ENCODE measurements at places on chromosomes 2 and 18. TPM values are rescaled to one million over a fixed set of nuclear protein-coding genes. Genes with fewer than 3 reads are reported as not detected.

KLHL41 gene
- not detected for total RNA-seq

DYNAP gene
- total RNA-seq, result not detected

DNAH6 gene
- total RNA-seq, result 0.48 TPM

CFAP210 gene
- 0.12 TPM for total RNA-seq

HOXD12 gene
- total RNA-seq, result not detected

ONECUT2 gene
- total RNA-seq, result 0.39 TPM

DNA sequence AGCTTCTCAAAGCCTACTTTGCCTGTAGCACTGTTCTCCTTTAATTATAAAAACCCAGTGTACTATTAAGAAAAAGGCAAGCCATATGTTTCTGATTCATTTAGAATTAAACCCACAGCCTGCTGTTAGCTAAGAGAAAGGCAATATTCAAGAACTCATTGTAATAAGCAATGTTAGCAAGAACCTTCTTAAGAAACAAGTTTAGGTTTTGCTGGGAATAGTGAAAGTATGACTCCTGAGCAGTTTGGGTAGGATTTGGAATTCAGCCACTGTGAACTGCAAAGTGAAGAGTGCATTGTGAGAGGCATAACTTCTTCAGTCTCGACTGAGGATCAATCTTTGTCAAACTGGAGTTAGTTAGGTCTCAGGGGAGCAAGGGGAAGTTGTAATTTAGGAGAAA is 206.5 kb upstream of the NT5C1B start:
- DNase-seq, result no peak

DNA sequence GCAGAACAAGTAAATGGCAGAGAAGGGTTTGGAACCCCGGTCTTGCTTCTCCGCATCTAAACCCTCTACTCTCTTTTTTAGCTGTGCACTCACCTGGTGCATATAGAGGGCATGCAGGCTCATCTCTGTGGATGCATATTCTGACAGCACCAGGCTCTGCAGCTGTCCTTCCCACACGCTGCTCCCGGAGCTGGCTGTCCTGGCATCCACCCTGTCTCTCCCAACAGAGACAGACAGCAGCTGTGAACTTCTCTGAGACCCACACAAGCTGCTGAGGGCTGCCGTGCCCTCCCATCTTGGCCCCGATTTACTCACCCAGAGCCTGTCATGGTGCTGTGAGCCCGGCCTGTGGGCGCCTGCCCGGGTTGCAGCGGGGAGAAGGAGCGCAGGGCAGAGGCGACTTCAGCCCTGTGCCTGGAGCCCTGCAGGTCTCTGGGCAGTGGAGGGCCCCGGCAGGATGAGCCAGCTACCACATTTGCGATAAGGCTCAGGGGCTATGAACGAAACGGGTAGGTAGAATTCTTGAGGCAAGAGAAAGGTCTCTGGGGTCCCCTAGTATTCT is 3.3 kb upstream of the ABCB6 start:
- no peak for DNase-seq

DNA sequence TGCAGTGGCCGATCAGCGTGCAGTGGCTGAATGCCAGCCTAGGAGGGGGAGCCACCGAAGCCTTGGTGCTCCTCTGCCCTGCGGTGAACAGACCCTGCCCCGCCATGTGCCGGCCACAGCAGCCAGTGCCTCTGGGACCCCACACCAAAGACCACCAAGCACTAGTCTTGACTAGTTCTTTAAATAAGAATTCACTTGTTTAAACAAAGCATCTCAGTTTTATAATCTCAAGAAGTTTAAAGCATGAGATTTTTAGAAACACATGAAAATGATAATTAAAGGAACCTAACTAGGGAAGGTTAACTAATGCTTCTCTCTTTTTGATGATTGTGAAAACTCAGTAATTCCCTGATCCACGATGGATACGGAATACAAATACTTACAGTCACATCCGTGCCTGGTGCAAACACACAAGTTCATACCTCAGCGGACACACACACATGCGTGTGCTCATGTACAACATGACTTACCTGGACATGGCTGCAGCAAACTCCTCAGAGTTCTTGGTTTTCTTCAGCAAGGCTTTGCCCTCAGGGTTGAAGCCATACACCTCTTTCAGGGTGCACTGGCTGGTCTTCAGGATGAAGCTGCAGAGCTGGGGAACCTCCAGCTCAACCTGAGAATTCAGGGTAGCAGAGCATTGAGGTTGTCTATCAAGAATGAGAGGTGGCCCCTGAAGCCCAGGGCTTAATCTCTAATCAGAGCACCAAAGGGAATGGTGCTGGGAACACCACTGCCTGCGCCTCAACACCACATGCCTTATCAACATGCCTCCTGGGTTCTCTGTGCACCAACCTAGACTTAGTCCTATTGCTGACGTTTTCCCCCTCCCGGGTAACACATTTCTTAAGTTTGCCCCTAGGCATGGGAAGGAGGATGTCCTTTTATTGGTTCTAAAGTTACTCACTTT is 3.1 kb downstream of the APOB start:
- DNase-seq, result no peak

DNA sequence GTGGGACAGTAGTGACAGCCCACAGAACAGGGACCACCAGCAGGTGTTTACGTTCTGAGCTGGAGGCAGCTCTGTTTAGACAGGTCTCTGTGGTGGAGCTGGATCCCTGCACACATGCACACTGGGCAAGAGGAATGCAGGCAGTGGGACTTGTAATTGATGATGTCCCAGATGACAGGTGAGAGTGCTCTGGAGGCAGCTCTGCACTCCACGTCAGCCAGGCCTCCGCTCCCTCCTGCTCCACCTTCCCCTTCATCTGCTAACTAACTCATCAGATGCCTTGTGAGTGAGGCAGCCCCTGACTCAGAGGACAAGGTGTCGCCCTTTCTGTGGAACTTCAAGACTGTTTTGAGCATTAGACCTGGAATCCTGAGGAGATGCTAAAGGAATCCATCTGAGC is 53.2 kb downstream of the SH3YL1 start:
- no peak for DNase-seq

DNA sequence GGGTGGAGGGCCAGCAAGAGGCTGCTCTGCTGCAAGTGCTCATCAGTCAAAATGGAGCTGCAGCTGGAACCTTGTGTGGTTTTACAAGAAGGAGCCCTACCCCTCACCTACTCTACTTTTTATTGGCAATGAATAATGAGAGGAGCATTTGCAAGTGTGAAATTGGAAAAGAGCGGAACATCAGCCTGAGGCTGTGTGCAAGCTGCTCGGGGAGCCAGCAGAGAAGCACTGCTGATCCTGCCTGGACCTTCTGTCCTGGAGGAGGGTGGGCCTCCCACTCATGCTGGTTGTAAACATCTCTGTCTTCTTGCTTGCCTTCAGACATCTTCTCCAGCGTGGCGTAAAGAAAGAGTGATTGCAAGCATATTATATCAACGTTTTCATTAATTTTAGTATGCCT is 256.2 kb downstream of the DLGAP1 start:
- no peak for DNase-seq

DNA sequence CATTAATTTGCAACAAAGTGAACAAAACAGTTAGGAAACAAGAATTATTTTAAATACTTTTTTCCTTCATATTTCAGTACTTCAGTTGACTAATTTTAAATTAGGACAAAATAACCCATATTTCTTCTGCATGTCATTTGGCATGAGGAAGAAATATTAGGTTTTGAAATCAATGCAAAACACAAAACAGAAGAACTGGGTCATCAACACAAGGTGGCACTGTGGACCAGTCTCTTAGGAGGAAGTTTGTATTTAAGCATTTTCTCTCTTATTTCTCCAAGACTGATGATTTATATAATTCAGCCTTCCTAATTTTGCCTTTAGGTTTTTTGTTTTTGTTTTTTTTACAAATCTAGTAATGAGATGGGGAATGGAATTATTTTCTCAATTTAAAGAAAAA is 352.8 kb upstream of the KCNH7 start:
- no peak for DNase-seq

GRCh38 chr2:200533754-200534153 is 7.7 kb downstream of the SGO2 start:
- no peak for DNase-seq

DNA sequence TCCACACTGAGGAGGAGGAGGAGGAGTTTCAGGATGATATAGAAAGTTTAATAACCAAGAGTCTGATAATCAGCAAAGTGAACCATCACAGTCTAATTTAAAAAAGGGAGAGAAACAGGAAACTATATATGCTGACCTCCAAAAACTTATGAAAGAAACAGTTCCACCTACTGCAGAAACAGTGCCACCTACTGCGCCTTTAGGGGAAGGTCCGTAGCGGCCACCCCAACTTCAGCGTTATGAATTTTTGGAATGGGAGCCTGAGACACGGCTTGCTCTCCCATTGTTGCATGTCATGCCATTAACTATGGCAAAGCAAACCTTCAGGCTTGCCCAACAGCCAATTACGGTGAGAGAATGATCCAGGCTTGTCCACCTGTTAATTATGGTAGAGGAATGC is 1719.2 kb upstream of the LRRTM1 start:
- no peak for DNase-seq

- no peak for DNase-seq
Observed at GRCh38 chr2:216296856-216297255, 75.4 kb downstream of the MARCHF4 start.

- no peak for DNase-seq
Observed at GRCh38 chr18:51135364-51135763, 62.1 kb downstream of the MEX3C start.
